ENCODE measurements at places on chromosomes 2 and 18. TPM values are rescaled to one million over a fixed set of nuclear protein-coding genes. Genes with fewer than 3 reads are reported as not detected.

DNA sequence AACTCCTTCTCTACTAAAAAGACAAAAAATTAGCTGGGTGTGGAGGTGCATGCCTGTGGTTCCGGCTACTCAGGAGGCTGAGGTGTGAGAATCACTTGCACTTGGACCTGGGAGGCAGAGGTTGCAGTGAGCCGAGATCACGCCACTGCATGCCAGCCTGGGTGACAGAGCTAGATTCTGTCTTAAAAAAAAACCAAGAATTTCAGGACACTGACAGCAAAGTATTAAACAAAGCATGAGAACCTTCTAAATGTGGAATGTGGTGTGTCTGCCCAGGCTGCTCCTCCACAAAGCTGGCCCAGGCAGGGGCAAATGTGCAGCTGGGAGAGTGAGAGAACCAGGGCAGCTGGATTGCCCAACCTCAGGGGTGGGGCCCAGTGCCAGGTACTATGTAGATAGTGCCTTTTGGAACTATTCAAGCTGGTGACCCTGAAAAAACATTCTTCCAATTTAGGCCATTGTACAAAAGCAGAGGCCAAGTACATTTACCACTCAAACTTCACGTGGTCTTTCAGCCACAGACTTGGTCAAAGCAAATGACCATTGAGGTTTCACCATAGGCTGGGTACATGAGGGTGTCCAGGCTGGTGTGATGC lies 6.7 kb upstream of the UGT1A5 start:
- peak; percentile 29 for DNase-seq
- peaks cover 13% of the 10 kb centered on the region for H3K4me1 ChIP-seq
- H3K27ac ChIP-seq, result peak overlapping the region; percentile 40
- no peaks in the 10 kb centered on the region for H3K36me3 ChIP-seq

POMC gene
- not detected for total RNA-seq

TMEM200C gene
- total RNA-seq, result 11.3 TPM

SRD5A2 gene
- total RNA-seq, result not detected

IL1R2 gene
- total RNA-seq, result not detected
